ENCODE measurements at places on chromosomes 16 and 17.

DNA sequence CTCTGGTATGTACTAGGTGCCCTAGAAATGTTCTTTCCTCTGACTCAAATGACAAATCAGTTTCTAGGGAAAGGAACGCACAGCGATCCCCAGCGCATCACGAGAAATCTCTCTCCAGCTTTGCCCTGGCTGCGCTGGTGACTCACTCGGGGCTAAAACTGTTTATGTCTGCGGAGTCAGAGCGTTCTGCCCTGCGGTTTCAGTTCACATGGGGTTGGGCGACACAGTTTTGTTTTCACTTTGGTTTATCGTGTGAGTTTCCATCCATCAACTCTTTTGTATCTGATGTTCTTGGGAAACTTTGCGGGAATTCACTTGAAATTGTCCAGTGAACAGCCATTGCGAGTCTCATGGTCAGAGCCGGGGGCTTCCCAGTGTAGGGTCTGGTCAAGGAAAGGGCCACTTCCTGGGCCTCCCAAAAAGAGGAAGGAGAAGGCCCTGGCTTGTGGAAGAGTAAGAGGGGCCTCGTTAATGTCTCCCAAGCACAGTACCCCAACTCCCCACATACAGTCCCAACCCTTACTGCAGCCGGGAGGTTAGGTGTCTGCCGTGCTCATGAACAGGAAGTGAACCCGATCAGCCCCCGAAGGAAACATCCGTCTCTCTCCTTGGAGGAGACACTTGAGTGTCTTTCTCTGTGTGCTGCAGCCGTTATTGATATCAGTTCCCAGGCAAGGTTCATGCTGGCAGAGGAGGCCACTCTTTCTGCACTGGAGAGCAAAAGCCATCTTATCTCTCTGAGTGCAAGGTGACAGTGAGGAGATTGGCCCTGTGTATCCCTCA lies 643.2 kb downstream of the WWOX start:
- DNase-seq: peak; percentile 43

- DNase-seq: no peak
Measured at GRCh38 chr17:40320756-40321523, 12.0 kb downstream of the RARA start.

GRCh38 chr17:19752216-19753050 lies 4.3 kb upstream of the ALDH3A1 start:
- no peak for DNase-seq

DNA sequence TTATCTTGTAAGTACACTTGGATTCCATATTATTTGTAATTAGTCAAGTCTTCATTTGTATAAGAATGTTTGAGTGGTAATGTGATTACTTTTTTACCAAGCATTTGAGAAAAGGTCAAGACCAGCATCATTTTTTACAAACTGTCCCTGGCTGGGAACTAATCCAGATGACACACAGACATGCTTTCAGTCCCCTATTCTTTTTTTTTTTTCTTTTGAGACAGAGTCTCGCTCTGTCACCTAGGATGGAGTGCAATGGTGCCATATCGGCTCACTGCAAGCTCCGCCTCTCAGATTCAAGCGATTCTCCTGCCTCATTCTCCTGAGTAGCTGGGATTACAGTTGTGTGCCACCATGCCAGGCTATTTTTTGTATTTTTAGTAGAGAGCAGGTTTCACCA lies 4.5 kb downstream of the DERL2 start:
- DNase-seq: no peak

DNA sequence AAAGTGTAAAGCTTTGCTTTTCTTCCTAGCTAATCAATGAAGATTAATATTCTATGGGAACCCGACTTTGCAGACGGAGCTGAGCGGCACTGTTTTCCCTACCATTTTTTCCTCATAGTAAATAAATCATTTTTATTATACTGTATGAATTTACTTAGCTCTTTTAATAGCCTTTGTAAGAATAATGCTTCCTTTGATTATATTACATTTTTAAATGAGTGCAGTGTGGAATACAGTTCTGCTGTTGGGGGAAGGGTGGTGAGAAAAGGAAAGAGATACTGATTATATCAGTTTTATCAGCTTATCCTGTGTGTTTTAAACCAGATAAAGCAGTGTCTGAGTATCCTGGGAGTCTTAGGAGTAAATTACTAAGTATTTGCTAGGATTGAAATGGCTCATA lies 221.4 kb upstream of the RBFOX1 start:
- DNase-seq: no peak

GRCh38 chr16:12425134-12425941 lies 378.3 kb downstream of the CPPED1 start:
- no peak for DNase-seq

DNA sequence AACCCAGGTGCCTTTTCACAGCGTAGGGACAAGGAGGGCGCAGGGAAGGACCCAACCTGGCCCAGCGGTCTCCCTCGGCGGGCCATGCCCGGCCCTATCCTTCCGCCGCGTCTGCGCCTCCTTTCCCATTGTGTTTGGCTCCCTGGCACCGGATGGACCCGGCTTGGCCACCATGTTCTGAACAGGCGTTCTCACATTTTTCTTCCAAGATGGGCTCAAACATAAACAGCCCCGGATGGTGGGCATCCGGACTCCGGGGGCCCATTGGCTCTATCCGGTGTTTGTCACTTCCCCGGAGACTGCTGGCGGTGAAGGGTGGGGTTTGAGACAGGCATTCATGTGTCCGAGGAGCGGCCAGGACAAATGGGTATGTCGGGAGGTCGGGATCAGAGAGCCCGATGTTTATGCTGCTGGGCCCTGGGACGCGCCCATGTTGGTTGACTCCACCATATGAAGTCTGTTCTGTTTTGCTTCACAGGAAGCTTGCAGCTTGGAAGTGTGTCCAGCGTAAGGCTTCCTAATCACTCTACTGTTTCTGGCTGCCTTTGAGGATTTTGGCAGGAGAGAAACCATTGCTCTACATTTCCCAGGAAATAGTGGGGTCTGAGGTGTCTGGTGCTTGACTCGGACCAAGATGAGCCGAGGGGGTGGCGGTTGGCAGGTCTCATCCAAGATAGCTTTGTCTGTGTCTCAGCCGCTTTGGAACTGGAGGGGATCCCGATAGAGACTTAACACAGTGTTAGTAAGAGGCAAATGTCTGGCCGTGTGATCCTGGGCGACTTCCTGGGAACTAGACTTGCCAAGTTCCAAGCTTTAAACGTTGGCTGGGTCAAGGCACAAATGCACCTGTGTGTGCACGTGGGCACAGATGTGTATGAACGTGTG lies 188.3 kb downstream of the IRF8 start:
- no peak for DNase-seq

DNA sequence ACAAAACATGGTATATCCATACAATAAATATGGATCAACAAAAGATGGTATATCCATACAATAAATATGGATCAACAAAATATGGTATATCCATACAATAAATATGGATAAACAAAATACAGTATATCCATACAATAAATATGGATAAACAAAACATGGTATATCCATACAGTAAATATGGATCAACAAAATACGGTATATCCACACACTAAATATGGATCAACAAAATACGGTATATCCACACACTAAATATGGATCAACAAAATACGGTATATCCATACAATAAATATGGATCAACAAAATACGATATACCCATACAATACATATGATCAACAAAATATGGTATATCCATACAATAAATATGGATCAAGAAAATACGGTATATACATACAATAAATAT lies 8.1 kb downstream of the METTL16 start:
- no peak for DNase-seq

- no peak for DNase-seq
Measured at GRCh38 chr16:28297784-28298510, 5.6 kb downstream of the SBK1 start.

GRCh38 chr16:69498926-69499325 lies 66.8 kb upstream of the NFAT5 start:
- DNase-seq: no peak

Data from T1000 (cell line).